ENCODE measurements at places on chromosomes 12 and 14.

DNA sequence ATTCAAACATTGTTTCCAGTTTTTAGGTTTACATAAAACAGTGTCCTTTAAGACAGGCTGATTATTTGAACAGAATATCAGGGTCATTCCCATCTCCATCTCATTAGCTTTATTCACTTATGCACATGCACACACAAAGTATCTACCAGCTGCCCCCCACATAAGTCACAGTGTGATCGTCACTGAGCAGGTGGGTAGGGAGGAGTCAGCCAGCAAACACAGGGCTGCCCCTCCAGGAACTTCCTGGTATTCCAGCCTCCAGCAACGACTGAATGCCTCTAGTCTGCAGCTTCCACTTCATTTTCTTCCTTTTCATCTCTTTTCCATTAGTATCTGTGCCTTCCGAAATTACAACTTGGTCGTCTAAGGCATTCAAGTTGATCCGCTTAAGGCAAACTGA is 48.8 kb upstream of the FOXN3 start:
- no peak for DNase-seq

- DNase-seq = no peak
Observed at GRCh38 chr12:52442600-52443061, 8.5 kb upstream of the KRT75 start.

DNA sequence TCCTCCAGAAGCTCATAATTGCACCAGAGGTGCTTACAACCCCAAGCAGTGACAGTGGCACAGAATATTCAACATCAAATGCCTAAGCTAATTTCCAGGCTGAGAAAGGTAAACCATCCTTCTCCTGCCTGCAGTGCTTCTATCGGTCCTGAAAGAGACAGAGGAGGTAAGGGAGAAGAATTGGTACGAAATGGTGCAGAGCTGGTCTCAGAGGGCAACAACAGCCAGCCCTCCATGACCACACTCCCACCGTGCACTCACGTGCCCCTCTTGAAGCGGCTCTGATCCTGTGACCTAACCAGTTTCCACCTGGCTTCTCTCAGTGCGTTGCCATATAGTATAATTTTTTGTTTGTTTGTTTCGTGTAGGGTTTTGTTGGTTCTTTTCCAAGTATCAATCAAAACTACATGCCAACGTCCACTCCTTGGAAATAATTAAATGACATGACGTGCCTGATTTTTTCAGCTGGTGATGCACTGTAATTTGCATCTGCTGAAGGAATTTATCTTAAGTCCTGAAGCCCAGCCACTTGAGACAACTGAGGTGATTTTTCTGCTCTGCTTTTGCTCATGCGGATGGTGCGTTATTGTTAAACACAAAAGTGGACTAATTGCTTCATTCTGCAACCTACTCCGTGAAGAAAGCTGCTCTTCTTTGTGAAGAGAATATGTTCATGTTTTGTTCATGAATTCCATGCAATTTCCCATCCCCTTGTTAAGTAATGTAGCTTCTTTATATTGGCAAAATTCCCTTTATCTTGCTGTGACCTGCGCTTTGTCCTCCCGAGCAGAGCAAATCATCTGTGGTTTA is 1.3 kb upstream of the ATP2A2 start:
- no peak for DNase-seq

- DNase-seq = no peak
Observed at GRCh38 chr12:119117936-119118335, 60.8 kb upstream of the HSPB8 start.

- DNase-seq = no peak
Observed at GRCh38 chr12:124938587-124938986, 24.1 kb upstream of the UBC start.

DNA sequence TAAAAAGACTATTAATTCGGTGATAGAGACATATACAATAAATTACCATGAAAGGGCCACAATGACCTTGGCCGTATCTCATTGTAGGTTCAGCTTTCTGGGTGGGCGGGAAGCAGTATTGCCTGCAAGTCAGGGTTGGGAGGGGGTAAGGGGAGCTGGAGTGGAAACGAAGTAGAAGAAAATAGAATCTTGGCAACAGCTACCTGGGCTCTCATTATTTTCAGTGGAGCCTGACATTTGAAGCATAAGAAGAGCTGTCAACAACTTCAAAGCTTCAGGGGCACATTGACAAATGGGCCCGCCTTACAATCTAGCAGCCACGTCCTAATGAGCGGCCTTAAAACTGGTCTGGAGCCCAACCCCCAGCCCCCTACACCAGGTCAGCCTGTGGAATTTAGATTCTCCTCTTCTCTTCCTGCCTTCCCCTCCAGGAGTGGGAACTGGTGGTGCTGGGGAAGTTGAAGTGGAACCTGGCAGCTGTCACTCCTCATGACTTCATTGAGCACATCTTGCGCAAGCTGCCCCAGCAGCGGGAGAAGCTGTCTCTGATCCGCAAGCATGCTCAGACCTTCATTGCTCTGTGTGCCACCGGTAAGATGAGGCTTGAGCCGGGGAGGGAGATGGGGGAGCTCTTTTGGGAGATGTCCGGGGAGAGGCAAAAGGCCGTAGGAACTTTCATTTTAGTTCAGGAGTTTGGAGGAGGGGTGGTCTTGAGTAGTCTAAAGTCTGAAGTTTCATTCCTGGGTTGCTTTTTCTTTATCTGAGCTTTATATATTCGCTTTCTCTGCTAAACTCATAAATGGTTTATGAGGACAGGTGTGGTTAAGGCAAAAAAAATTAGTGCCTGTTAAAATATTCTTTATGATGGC is 5.0 kb downstream of the CCND2 start:
- no peak for DNase-seq

DNA sequence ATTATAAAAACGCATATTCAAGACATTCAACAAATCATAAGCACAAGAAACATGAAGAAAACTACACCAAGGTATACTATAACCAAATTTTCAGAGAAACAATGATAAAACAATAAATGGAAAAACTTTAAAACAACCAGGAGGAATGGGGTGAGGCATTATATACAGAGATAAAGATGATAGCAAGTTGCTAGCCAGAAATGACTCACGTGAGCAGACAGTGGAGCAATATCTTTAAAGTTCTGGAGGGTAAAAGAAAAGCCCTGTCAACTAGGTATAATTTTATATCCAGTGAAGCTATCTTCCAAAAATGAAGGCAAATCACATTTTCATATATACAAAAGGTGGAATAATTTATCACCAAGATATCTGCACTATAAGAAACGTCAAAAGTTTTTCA is 97.8 kb upstream of the PCED1B start:
- no peak for DNase-seq

DNA sequence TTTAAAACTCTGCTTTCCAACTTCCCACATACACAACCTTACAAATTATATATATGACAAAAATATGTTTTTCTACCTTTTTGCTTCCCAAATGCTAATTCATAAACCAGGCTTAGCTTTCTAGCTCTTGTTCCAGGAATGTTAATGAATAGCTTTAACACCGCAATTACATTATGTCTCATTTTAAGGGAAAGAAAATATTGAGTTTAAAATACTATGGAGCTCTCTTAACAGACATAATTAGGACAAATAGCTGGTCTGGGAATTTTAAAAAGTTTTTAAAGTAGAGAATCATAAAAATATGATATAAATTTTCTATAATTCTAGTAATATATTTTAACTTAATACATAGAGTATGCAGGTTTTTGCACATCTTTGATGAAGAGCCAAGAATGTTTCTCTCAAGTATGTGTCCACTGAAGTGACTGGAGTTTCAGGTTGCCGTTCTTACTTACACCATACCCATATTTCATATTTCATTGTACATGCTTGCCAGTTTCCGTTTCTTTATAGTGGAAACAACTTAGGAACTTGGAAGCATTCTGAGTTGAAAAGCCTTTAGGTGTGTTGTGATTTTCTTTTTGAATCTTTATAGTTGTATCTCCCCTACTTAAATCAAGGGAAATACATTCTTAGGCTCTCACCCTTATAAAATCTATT is 90.6 kb upstream of the SLCO1C1 start:
- DNase-seq = no peak

DNA sequence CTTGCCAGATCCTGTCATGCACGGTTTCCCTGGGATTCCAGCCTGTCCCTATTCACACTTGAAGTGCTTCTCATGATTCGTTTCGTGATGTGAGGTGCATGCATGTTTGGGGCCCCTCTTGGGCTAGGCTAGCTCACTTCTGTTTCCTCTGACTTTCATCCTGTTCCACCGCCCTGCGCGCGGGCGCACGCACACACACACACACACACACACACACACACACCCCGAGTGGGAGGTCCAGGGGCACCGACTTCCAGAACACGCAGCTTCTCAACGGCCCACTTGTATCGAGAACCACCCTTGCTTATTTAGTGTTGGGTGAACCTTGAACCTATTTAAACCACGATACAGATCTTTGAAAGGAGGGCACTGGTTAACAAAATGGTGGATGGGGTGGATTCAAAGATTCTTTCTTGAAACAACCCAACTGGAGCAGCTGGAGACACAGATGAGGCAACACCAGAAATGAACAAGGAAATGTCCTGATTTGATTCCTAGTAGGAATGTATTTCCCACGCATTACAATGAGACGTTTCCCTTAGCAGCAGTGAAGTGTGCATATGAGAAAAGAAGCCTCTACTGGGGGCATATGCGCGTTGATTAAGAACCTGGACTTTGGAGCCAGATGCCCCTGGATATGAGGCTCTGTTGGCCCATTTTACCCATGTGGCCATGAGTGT is 16.3 kb downstream of the ELK3 start:
- no peak for DNase-seq

DNA sequence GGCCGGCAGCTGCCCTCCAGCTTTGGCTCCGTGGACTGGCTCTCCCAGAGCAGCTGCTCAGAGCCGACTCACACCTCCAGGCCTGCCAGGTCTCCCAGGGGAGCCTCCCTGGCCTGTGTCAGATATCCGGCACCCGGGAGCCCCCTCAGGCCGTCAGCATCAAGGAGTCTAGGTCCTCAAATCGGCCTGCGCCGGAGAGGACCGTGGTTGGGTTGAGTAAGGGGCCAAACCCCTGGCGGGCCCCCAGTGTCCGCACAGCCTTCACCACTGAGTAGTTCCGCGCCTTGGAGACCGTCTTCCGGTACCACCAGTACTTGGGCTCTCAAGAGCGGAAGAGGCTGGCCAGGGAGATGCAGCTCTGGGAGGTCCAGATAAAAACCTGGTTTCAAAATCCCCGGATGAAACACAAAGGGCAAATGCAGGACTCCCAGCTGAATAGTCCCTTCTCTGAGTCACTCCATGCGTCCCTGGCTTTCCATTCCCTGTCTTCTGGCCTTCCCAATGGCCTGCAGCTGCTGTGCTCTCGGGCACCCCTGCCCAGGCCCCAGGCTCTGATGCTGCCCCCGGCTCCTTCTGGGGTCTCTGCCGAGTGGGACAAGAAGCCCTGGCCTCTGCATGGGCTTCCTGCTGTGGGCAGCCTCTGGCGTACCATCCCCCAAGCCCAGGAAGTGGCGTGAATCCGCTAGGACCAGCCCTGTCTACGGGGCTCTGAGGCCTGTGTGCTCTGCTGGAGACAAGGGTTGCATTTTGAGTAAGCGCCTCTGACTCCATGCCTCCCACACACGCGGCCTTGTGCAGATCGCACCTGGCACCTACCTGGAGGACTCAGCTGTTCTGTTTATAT is 245.1 kb upstream of the ATXN7L3B start:
- DNase-seq = no peak

DNA sequence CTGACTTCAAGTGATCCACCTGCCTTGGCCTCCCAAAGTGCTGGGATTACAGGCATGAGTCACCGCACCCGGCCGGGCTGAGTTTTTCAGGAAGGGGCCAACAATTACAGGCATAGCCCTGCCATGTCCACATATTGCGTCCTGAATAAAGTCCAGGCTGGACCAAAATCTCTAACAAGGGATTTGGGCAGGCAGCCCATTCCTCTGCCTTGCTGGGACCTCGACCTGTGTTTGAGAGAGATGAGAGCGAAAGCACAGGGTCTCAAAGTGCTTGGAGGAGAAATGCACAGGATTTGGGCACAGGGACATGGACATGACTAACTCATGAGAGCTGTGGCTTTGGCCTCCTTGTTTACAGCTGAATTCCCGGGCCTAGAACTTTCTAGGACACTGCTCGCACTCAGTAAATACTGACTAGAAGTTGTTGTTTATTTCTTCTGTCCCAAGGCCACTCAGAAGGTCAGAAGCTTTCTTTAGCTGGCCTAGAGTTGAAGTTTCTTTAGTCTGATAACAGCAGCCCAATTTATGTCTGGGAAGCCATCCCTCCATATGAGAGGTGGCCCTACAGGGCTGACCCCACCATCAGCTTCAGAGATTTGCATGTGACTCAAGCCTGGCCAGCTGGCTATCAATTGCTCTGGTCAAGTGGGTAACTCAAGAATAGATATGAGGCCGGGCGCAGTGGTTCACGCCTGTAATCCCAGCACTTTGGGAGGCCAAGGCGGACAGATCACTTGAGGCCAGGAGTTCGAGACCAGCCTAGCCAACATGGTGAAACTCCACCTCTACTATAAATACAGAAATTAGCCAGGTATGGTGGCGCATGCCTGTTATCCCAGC is 11.7 kb downstream of the CAMKK2 start:
- DNase-seq = no peak

DNA sequence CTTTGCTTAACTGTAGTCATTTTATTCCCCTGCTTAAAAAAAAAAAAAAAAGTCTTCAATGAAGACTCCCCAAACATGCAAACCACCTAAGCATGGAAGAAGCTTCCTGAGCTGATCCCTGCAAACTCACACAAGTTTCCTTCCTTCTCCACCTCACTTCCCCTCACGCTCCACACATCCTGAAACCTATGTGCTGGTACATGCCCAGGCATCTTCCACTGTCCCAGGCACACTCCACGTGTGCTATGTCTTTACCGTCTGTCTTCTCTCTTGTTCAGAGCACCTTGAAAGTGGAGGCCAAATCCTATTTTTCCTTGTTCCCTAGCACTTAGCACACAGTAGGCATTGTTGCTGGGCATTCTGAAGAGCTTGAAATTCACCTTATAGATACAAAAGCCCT is 13.4 kb downstream of the LRIG3 start:
- DNase-seq = no peak

- DNase-seq = no peak
Observed at GRCh38 chr12:105384220-105384619, 53.7 kb downstream of the C12orf75 start.

DNA sequence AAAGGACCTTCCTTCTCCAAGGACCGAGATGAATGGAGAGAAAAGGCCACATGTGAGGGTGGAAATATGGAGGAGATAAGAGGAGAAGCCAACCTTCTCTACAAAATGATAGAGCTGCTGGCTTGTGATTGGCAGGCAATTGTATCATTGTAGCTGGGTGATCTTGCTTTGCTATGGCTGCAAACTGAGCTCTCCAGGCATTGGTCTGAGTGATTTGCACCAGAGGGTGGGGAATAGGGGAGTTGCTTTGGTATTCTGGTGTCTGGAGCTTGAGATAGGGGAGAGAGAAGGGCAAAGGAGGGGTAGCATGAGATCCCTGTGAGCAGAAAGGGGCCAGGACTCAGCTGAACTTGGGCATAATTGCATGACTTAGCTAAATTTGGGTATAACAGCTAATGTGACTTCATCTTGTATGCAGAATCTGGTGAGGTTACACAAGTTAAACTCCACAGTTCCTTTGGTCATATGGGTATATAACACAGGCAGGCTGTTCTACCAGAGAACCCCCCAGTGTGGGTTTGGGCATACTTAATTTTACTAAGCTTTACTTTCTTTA is 72.0 kb downstream of the FOS start:
- DNase-seq = no peak

GRCh38 chr14:72925815-72926291 is 411 bp upstream of the DCAF4 start:
- DNase-seq = no peak
